Forelimb muscle (tissue), 1 donor: ENCODE measurements at places on chromosomes 11 and 22.

DNA sequence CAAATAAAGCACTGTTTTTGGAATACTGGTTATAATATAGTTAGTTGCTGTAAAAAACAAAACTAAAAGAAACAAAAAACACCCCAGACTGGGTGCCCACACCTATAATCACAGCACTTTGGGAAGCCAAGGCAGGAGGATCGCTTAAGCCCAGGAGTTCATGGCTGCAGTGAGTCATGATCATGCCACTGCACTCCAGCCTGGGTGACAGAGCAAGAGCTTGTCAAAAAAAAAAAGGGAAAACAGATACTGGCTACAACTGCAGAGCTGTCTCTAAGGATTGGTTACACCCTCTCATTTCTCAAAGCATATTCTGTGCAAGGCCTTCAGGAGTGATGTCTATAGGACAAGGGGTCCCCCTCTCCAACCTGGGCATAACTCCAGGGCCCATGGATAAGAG lies 14.6 kb upstream of the STK33 start:
- no peak for DNase-seq

GRCh38 chr22:16957781-16958180 lies 50.2 kb downstream of the GAB4 start:
- no peak for DNase-seq

GRCh38 chr11:59602432-59602831 lies 13.1 kb downstream of the OSBP start:
- no peak for DNase-seq

DNA sequence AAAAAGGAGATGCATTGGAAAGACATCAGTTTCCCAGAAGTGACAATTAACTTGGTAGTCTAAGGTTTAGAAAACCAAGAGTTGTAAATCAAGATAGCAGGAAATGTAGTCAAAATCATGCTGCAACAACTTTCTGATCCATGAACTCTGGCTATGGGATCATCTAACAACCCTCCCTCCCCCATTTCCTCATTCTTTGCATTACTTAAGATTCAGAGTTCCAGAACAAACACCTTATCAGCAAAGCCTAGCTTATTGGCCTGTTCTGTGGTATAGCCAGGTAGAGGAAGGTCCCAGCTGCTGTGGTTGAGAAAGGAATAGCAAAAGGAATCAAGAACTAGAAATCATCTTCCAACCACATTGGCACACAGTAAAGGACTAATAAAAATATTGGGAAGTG lies 651.1 kb downstream of the METTL15 start:
- DNase-seq, result no peak

GRCh38 chr11:17864478-17864941 lies 129.9 kb downstream of the KCNC1 start:
- no peak for DNase-seq

- no peak for DNase-seq
Measured at GRCh38 chr11:58024601-58025091, 965 bp downstream of the OR9Q1 start.

DNA sequence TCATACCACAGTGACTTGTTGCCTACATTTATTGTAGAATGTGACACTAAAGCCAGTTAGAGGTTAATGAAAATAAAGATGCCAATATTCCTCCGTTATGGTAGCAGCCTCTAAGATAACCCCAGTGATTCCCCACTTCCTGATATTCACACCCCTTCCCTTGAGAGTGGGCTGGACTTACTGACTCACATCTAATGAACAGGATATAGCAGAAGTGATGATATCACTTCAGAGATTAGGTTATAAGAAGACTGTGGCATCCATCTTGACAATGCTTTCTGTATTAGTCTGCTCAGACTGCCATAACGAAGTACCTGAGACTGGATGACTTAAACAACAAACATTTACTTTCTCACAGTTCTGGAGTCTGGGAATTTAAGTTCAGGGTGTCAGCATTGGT lies 149.6 kb upstream of the MTNR1B start:
- DNase-seq, result no peak
